Stimulated activated CD4-positive, alpha-beta T cell treated with anti-CD3 and anti-CD28 coated beads, Interleukin-1b, Interleukin-23, amount 100 ng/mL, for 24 hours (primary cell): ENCODE measurements at places on chromosomes 7 and 10.
A peak's percentile ranks its signal among the peaks of the same experiment; 100 is the strongest.

GRCh38 chr10:50322077-50322476 is 70.8 kb upstream of the ASAH2 start:
- no peak for DNase-seq

DNA sequence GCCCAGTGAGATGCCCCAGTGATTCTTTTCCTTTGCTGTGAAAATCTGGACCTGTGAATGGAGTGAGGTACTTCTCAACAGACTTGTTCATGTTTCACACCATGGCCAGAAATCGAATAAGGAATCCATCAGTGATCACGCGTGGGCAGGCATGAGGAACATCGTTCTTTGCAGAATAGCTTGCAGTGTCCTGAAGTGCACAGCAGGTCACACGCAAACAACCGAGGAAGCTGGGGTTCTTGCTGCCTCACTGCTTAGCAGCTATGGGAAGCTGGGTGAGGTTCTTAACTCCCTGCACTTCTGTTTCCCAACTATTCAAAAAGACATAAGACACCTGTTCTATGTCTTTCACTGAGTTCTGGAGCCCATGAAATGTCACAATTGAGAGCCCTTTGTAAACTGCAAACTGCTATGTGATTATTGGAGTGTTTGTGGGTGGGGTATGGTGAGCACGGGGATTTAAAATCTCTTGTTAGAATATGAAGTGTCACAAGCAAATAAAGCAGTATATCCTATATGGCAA is 253.4 kb downstream of the KIAA1217 start:
- no peak for DNase-seq

- DNase-seq, result no peak
Observed at GRCh38 chr10:15605740-15606369, 113.9 kb downstream of the ITGA8 start.

DNA sequence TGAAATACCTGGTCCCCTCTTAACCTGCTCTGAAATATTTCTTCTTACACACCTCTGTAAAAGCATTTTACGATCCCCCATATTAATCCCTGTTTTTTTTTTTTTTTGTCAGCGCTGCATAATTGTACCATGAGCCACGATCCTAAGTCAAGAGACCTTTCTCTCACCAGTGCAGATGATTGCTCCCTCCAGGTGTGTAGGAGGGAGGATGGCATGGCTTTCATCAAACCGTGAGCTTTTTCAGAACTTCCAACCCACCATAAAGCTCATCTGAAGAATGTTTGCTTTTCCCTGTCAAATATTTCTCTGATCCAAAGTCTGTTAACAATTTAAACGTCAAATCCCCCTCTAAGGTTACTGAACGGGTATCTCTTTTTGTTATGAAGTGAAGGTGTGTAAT is 28.2 kb upstream of the SEPHS1 start:
- no peak for DNase-seq

DNA sequence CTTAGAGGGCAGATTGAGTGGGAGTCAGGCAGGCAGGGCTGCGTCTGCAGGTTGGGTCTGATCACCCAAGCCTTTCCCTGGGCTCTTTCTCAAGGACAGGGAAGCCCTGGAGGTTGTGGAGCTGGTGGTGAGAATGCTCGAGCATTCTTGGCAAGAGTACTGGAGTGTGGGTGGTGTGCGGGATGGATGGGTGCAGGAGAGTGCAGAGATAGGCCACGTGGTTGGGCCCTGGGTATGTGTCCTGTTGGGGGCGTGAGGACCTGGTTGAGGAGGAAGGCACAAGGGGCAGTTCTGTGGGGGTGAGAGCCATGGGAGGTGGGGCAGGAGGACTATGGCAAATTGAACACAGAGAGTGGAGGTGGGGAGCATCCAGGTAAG is 135.9 kb downstream of the PTPN20 start:
- DNase-seq, result no peak

- no peak for DNase-seq
Observed at GRCh38 chr7:19491371-19491770, 217.5 kb downstream of the POLR1F start.

DNA sequence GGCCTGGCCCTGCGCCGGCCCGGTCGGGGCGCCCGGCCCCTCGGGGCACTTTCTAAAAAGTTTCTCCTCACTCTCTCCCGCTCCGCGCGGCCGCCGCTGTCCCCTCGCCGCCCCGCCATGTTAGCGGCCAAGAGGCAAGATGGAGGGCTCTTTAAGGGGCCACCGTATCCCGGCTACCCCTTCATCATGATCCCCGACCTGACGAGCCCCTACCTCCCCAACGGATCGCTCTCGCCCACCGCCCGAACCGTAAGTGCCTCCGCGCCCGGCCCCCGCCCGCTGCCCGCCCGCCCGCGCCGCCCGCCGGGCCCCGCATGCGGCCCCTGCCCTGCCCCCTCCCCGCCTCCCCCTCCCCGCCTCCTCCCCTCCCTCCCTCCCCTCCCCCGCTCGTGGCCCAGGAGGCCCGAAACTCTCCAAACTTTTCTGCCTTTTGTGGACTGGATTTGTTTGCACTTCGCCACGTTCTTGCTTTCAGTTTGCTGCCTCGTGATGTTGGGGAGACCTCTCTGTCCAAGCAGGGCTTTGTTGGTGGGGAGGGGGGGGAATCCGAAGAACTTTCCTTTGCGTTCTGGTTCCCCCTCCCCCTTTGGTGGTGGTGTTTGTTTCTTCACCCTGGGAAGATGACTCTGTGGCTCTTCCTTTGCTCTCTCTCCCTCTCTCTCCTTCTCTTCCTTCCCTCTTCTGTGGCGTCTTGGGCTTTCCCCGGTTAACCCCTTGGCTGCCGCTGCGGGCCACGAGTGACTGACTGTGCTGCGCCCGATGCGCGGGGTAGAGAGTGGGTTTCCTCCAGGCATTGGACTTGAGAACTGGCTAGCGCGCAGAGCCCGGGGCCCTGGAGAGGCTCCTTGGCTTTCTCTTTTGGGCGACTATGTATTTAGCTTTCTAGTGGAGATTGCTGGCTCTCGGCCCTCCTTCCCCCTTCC is 1.6 kb downstream of the TCF7L2 start:
- DNase-seq, result peak; percentile 14

GRCh38 chr10:123990889-123991288 is 99.3 kb upstream of the CPXM2 start:
- no peak for DNase-seq

DNA sequence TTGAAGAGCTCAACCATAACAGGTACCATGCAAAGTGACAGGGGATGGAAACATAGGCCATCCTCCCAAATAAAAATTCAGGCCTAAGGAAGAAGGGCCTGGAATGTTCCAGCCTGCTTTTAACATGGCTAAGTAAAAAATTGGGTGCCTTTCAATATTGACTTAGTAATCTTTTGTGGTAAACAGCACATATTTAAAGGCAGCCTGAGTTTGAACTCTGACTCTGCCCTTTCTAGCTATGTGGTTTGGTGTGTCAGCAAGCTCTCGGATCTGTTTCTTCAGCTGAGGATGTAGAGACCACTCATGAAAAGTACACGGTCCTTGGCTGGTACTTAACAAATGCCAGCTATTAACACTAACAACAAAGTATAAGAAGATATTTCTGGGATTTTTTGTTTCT is 191.8 kb upstream of the CDCA7L start:
- DNase-seq, result no peak

- no peak for DNase-seq
Observed at GRCh38 chr10:31304291-31304970, 14.6 kb upstream of the ZEB1 start.

DNA sequence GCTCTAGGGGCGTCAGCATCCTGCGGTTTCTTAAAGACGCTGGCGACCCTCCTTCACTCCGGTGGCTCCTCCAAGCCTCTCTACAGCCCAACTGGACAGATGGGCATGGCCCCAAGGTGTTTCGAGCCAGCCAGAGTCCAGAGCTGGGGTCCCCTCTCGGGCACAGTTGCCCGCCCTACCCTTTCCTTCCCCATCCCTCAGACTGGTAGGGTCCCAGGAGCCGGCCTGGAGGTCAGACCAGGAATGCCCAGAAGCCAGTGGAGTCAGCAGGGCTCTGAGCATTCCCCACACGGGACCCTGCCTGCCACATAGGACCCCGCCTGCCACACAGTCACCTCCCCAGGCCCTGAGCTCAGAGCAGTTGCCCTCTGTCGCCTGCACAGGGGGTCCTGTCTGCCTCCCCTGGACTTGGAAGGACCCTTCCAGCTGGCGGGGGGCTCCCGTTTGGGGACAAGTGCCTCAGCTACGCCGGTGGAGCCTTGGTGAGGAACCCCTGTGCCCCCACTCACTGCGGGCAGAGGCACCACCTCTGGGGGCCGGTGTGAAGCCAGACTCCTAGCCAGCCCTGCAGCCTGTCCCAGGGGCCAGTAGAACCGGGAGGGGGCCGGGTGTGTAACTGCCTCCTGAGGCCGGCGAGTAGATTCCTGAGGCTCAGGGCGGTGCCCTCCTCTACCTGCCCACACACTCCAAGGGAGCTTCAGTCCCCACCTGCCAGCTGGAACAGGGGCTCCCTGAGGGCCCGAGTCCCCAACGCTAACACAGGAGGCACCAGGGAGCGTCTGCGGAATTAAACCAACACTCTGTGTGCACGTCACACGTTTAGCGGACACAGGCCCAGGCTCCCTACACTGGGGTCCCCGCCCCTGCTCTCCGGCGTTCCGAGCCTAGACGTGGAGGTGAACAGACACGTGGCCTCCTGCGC is 19.4 kb upstream of the PDGFA start:
- no peak for DNase-seq

- no peak for DNase-seq
Observed at GRCh38 chr10:106395041-106395749, 769.3 kb downstream of the SORCS1 start.

DNA sequence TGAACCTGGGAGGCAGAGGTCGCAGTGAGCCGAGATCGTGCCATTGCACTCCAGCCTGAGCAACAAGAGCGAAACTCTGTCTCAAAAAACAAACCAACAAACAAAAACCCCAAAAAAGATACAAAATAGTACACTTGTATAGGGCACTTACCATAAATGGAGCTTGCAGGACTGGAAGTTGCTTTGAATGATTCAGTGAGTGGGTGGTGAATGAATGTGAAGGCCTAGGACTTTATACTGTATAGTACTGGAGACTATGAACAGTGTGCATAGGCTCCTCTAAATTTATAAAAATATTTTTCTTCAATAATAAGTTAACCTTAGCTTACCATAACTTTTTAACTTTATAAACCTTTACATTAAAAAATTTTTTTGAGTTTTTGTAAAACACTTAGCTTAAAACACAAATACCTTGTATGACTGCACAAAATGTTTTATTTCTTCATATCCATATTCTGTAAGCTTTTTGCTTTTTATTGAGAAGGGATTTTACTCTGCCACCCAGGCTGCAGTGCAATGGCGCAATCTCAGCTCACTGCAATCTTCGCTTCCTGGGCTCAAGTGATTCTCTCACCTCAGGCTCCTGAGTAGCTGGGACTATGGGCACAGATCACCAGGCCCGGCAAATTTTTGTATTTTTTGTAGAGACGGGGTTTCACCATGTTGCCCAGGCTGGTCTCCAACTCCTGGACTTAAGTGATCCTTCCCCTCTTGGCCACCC is 6.9 kb upstream of the H2AZ2 start:
- DNase-seq, result no peak

- DNase-seq, result no peak
Observed at GRCh38 chr10:5645944-5646617, 20.3 kb downstream of the ASB13 start.

- DNase-seq, result no peak
Observed at GRCh38 chr7:81064426-81064825, 145.6 kb upstream of the SEMA3C start.

DNA sequence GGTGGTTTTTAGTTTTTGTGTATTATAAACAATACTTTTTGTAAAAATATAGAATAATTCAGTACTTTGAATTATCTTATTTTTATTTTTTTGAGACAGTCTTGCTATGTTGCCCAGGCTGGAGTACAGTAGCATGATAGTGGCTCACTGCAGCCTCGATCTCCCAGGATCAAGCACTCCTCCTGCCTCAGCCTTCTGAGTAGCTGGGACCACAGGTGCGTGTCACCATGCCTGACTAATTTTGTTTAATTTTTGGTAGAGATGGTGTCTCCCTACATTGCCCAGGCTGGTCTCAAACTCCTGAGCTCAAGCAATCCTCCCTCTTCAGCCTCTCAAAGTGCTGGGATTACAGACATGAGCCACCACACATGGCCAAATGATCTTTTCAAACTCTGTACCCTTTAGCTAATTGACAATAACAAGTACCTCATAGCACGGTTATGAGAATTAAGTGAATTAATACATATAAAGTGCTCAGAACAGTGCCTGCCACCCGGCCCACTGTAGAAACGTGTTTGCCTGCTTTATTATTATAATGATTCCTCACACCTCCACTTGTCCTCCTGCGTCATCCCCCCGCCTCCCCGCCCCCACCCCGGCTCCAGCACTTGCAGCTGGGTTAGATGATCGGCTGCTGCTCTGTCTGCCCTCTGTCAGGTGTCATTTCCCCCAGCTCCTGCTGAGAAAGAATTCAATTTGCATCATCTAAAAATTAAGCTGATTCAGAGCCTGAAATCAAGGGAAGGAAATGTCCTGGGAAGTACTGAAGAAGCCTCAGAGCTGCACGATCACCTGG is 53.6 kb upstream of the NRF1 start:
- no peak for DNase-seq

DNA sequence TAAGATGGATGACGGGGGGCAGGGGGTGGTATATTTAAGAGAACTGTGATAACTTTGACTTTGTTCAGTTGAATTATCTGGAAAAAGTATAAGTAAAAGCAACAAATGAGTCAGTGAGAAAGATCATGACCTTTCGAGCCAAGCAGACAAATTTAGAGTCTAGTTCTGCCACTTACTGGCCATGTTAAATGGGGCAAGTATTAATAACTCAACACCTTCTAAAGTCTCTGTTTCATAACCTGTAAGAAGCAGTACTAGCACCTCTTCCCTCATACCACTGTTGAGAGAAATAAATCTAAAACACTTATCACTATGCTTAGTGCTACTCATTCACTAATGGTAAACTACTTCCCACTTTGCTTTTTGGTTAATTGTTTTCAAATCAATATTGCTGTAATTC is 604.4 kb upstream of the LRRN3 start:
- DNase-seq, result no peak

DNA sequence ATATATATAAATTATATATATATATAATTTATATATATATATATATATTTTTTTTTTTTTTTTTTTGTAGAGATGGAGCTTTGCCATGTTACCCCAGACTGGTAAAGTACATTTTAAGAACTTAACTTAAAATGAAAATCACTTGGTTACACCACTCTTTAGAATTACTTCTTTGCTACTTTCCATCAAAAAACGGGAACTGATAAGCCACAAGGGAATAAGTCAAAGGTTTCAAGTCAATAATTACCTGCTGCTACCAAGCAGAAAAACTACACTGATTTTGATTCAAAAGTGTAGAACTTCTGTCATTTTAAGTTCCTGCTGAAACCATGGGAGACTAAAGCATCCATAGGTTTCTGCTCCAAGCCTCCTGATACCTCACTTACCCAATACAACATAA is 12.2 kb downstream of the PPA1 start:
- DNase-seq, result no peak

GRCh38 chr10:127854769-127855590 is 37.8 kb downstream of the CLRN3 start:
- no peak for DNase-seq

- peak; percentile 31 for DNase-seq
Observed at GRCh38 chr10:16521311-16522016, at the start of gene C1QL3. C1QL3 (minus strand) TSS chr10:16521879; CDS start chr10:16521065, 814 bp downstream.

DNA sequence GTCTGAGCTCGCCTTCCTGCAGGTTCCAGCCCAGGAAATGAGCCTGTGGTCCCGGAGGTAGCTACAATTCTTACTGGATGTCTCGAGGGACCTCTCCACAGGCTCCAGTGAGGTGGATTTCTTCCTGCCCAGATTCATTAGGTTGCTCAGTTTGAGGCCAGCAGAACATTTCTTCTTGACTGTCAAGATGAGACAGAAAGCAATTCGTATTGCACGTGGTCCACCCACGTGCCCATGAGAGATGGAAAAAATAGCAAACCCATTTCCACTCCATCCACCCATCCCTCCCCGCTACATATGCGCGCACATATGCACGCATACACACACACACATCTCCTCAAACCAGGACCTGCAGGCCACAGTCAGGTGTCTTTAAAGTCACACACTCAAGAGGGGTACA is 68.7 kb downstream of the VWA2 start:
- DNase-seq, result no peak
